ENCODE measurements at places on chromosomes 1 and 21.

DNA sequence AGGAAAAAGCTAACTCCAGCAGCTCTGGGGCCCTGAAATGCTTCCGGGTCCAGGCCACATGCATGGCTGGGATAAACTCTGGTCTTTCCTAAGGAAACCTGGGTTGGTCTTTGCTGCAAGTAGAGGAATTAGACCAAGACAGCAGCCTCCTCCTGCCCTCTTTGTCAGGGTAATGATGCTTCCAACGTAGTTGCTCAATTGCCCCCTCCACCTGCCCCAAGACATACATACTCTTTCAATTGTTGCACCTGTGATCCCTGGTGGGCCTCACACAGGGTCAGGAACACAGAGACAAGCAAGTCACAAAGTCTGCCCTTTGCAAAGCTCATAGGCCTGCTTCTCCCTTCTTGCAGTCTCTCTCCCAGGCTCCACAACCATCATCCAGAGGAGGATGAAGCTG, 41.9 kb upstream of the GRIK3 start:
- DNase-seq, result no peak

DNA sequence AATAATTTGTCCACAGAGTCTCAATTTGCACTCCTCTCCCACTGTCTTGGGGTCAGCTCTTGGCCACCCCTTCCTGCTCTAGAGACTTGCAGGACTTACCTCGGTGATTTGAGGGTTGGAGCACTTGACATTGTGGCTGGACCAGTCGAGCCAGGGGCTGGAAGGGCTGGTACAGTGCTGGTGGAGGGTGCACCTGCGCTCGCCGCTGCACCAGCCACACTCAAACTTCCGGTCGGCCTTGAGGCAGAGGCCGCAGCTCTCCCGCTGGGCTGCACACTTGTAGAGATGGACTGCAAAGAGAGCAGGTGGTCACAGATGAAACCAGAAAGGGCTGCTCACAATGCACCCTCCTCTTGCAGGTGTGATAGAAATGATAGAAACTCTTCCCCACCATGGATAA, 165.0 kb downstream of the PLXNA2 start:
- no peak for DNase-seq

GRCh38 chr1:25110485-25110884, 121.8 kb downstream of the SYF2 start:
- peak; percentile 71 for DNase-seq

- DNase-seq, result no peak
Measured at GRCh38 chr1:2360588-2361364, 30.6 kb downstream of the MORN1 start.

GRCh38 chr1:170471398-170472053, 60.4 kb upstream of the GORAB start:
- no peak for DNase-seq

DNA sequence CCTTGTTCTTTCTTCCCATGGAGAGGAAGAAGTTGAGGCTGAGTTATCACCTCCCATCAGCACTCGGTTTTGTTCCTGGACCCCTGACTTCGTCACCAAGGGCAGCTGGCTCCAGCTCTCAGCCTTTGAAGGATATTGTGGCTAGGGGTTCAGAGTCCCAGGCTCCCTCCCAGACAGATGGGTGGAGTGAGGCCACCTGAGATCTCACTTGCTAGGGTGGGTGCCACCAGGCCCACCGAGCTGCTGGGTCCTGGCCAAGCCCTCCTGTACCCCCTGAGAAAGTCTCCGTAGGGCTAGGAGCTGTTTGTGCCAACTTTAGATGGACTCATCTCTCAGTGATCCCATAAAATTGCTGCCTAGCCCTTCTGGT, 6.9 kb downstream of the MX2 start:
- DNase-seq, result peak; percentile 28

DNA sequence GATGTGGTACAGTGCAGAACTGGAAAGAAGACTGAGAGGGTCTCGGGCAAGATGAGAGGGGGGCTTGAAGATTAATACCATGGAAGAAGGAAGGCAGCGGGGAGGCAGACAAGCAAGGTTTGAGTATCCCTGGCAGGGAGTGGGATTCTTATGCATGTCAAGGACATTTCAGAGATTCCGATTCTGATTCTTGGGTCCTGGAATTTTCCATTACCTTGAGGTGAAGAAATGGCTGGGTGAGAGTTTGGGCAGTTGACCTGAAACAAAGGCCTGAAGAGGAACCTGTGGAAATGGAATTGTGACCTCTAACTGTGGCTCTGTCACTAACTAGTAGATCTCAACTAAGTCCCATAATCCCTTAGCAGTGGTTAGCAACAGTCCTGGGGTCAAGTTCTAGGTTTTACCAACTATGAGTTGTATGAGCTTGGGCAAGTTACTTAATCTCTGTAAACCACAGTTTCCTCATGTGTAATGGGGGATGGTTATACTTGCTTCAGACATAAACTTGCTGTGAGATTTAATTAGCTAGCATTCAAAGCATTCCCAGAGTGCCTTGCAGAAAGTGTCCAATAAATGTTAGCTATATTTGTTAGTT, 8.6 kb upstream of the ACTN2 start:
- no peak for DNase-seq

GRCh38 chr1:30302858-30303257, 420.5 kb downstream of the MATN1 start:
- no peak for DNase-seq

DNA sequence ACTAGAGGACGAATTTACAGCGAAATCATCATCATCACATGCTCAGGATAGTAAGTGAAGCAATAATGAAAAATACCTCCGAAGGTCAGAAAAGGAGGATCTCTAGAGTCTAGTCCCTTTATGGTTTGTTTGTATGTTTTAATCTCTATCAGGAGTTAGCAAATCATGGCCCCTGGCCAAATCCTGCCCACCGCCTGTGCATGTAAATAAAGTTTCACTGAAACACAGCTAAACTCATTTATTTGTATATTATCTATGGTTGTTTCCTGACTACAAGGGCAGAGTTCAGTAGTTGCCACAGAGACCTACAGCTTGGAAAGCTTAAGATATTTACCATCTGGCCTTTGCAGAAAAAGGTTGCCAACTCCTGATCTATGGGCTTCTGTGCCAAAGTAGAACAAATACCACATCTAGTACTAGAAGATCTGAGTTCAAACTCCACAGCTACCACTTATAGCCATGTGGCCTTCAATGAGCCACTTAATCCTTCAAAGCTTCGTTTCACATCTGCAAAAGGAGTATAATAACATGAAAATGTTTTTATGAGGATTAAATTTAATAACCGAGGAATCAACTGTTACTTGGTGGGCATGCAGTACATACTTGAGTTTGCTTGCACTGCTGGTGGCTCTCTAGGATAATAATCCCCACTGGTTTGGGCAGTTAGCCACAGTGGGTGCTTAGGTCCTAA, 94.0 kb upstream of the KIF26B start:
- DNase-seq, result no peak

DNA sequence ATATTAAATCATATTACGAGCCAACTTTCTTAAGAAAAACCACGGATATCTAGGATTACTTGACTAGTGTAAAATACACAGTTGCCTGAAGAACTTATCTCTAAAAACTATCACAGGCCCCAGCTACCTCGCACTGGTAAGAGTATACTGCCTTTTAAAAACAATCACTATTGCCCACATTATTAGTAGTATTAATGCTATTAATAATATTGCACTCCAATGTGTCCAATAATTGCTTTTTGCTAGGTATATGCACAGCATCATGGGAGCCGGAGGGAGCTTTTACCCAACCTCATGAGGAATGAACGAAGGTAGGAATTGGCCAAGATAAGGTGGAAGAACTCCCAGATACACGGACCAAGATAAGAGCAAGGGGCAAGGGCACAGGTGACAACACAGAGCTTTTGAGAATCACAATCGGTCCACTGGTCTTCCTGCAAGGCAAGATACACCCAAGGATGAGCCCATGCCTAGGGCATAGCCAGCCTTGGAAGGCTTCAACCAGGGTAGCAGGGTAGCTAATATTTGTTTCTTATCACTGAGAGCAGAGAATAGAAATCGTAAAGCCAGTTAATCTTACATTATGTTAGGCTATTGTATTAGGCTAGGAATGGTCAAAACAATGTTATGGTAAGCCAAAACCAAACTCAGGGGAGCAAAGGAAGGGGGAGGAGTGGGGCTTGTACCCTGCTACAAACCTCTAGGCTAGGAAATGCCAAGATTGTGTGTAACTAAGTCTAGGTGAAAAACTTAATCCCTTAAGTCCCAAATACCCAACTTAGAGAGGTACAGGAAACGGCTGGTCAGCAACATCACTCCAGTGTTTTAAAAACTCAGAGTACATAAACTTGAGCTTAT, 9.4 kb downstream of the GLUL start:
- no peak for DNase-seq

DNA sequence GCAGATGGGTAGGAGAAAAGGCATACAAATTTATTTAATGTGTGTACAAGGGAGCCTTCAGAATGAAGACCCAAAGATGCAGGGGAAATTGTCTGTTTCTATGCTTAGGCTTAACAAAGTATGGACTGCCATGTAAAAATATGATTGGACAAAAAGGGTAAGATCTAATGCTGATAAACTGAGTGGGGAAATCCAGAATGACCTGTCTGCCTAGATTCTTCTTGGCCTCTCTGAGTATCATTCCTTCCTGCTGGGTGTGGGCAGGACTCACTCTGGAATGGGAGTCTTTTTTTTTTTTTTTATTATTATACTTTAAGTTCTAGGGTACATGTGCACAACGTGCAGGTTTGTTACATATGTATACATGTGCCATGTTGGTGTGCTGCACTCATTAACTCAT, 61.0 kb downstream of the IGSF5 start:
- DNase-seq, result no peak

DNA sequence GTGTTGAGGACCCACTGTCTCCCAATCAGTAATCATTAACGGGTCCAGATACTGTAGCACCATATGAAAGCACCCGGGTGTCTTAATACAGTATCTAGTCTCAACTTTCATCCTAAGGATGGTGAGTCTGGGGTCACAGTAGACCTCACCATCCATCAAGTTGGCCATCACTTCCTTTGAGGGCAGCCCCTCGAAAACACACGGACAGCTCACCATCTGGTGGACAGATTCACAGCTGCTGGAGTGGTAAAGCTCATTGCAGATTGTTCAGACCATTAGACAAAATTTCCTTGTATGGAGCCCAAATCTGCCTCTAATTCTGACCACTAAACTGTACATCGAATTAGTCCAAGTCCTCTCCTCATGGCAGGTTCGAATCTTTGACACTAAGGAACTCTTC, 123.1 kb downstream of the PGBD5 start:
- no peak for DNase-seq

GRCh38 chr21:42314616-42315295, 453 bp downstream of the TFF3 start:
- no peak for DNase-seq

- DNase-seq, result no peak
Measured at GRCh38 chr1:47709872-47710231, 272.0 kb downstream of the FOXD2 start.

- DNase-seq, result no peak
Measured at GRCh38 chr1:29628190-29628589, 391.9 kb downstream of the PTPRU start.

DNA sequence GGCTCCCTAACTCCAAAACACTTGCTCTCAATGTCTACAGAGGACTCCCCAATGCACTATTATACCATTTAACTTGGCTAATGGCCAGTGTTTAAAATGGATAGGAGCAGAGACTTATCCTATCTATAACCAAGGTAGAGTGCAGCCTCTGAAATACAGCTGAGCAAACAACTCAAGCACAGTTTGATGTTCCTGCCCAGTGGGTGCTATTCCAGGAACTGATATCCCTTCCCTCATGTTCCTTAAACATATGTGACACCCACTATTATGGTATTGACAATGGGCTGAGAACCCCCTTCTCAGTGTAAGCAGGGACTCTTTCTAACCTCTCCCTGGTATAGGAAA, 51.7 kb downstream of the SH3GLB1 start:
- no peak for DNase-seq

- DNase-seq, result no peak
Measured at GRCh38 chr1:25122747-25123146, 109.6 kb downstream of the SYF2 start.

- no peak for DNase-seq
Measured at GRCh38 chr1:162846256-162847212, 14.4 kb downstream of the CCDC190 start.

GRCh38 chr1:168401341-168401740, 120.7 kb downstream of the TBX19 start:
- DNase-seq, result no peak

DNA sequence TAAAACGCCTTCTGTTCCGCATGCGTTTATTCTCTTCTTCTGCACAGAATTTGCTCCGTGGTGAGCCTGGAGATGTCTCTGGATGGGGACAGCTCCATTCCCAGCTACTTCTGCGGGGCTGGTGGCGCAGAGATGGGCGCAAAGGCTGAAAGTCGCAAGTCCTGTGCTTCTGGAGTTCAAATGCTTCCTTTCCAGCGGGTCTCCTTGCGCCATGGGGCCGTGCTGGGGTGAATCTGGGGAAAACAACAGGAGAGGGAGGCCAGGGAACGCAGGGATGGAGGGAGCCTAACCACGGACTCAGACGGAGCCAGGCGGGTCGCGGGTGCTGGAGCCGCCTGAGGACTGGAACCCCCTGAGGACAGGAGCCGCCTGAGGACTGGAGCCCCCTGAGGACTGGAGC, 2.9 kb upstream of the OR2T12 start:
- no peak for DNase-seq

DNA sequence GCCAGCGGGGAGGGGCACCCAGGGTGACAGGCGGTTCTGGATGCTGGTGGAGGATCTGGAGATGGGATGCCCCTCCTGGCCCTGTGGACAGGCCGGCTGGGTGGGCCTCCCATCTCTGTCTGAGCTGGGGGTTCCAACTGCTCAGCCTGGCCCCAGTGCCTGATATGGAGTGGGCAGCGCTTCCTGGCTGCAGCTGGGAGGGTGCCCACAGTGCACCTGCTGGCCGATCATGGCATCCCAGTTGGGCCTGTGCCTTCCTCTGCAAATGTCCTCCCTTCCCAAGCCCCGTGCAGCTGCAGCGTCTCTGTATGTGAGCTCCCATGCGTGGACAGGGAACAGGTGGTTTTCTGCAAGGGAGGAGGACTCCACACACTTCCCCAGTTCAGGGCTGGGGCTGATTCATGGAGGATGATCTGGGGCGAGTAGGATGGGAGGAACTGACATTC, 2.1 kb downstream of the PFKL start:
- no peak for DNase-seq

- DNase-seq, result no peak
Measured at GRCh38 chr1:34779526-34779925, 1.5 kb upstream of the GJB3 start.

- DNase-seq, result no peak
Measured at GRCh38 chr1:211965108-211965805, 70.1 kb downstream of the INTS7 start.

DNA sequence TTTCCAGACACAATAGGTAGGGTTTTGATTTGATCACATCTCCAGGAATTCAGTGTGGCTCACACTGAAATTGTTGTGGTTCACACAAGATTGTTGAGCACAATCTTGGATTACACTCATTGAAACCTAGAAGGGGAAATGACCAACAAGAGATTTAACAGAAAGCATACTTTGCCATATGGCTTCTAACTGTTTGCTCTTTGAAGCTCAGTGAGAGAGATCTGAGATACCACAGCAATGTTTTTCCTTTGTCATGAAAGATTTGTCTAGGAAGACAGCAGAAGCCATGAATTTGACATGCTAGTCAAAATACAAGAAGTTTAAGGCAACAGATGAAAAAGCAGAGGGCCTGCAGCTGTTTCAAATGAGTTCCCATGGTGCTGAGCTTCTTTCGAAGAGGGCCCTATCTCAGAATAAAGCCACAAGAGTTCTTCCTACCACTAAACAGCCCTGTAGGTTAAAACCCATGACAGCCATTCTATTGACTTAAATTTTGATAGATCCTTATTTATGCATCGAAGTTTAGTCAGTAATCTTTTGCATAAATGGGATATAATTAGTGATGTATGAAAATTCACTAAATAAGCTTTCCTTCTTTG, 650.4 kb downstream of the LTN1 start:
- DNase-seq, result no peak
